ENCODE measurements at places on chromosomes 7 and 10.

- DNase-seq = no peak
These were observed 57.8 kb downstream of the MICU1 start for GRCh38 chr10:72567889-72568640.

DNA sequence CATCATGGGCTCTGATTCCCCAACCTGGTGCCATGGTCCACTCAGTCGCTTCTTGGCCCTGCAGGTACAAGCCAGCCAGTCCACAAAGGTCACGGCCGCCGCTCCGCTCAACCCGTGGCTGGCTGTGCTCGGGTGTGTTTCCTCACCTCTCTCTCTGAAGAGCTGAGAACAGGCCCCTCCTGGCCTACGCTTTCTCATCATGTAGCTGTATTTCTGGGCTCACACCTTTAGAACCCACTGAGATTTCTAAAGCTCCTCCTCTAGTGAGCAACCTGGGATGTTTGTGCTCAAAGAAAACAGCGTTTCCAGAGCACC, 30.2 kb downstream of the PTPRN2 start:
- no peak for DNase-seq

- DNase-seq = no peak
These were observed 549.4 kb downstream of the SORCS1 start for GRCh38 chr10:106615081-106615480.

DNA sequence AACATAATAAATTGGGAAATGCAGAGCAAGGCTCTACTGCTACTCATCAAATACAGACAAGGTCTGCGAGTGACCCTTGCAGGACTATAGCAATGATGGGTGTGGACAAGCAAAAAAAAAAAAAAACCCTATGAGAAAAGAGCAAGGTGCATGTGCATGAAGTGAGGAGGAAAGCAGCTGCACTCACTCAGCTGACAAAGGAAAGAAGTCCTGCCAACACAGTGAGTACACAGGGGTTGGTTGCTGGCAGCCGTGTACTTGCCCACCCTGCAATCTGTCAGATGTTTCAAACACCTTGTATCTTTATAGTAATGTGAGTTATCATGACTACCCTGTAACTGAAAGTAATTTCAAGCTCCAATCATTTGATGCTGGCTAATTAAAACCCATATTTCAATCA, 20.5 kb downstream of the CHCHD3 start:
- DNase-seq = no peak

GRCh38 chr7:6395898-6396595, 51.7 kb downstream of the DAGLB start:
- DNase-seq = no peak

DNA sequence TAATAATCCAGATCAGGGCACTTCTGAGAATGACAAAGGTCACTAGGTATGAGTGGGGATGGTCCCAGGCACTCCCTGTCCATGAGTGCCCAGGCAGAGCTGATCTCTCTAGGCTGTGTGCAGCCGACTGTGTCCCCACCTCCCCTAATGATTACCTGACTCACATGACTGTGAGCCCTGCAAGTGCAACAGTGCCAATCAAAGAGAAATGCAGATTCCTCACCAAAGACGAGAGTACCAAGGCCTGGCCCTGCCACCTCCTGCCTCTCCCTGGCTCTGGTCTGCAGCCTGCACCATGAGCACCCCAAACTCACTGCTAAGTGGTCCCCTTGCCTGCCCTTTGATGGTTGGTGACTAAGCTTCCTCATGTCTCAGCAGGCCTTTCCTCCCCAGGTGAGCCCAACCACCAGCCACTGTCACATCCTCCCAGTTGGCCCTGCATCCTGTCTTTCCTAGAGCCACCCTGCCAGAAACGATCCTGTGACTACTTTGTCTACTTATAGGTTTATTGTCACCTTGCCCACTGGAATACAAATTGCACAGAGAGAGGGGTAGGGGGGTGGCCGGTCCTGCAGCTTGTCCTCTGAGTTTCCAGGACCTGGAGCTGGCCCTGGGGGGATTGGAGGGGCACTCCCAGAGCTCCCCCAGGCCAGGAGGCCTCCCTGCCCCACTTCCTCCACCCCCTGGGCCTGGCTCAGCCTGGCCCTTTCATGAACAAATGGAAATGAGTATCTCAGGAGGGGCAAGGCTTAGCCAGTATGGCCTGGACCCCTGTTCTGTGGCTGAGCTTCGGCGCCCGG, 22.4 kb upstream of the GDF10 start:
- no peak for DNase-seq

- no peak for DNase-seq
These were observed 502 bp downstream of the SLC18A3 start for GRCh38 chr10:49610458-49611165.

DNA sequence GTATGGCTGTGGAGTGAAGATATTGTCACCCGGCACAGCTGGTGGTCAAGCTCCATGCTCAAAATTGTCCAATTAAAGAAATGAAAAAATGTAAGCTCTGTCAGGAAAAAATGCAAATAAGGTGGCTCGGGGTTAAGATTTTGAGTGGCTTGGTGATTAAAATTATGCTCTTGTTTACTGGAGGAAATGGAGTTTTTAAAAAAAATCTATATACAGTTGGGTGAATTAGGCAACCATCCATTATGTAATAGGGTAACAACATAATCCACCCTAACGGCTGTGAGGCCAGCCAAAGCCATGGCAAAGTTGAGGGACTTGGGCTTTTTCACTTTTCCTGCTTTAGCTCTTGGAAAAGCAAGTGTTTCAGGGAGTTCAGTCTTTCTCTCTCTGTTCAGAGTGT, 260.8 kb upstream of the HABP2 start:
- DNase-seq = no peak

- DNase-seq = no peak
These were observed 14.2 kb upstream of the SLC18A3 start for GRCh38 chr10:49595713-49596492.

DNA sequence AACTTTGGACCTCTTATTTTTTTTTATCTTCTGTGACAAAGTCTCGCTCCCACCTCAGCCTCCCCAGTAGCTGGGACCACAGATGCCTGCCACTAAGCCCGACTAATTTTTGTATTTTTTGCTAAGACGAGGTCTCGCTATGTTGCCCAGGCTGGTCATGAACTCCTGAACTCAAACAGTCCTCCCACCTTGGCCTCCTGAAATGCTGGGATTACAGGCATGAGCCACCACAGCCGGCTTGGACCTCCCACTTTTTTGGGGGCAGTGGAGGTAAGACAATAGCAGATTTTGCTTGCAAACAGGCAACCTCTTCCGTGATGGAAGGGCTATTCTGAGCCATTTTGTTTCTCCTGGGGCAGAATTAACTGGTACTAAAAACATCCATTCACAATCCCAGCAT, 1.2 kb upstream of the TRRAP start:
- DNase-seq = no peak

GRCh38 chr7:140342727-140343514, 55.4 kb downstream of the SLC37A3 start:
- no peak for DNase-seq

DNA sequence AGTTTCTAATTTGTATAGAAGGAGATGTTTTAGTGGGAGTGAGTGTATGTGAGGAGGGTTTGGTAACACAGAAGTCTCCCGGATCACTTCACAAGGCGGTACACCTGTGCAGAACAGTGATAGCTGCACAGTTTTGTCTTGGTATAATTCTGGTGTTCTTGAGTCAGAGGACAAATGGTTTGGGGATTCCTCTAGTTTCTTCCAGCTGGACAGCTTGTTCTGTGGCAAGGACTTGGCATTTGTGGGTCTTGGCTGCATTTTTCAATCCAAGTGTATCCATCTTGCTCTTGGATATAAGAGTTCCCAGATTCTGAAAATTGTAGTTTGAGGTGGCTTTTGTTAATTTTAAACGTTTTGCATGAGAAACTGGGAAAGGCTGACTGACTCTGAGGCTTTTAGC, 135.7 kb downstream of the AHR start:
- no peak for DNase-seq

GRCh38 chr10:93806903-93807302, 49.2 kb downstream of the LGI1 start:
- DNase-seq = no peak

GRCh38 chr10:124307591-124307990, 111.1 kb downstream of the OAT start:
- DNase-seq = no peak

- no peak for DNase-seq
These were observed 9.9 kb downstream of the POR start for GRCh38 chr7:75924889-75925288.

DNA sequence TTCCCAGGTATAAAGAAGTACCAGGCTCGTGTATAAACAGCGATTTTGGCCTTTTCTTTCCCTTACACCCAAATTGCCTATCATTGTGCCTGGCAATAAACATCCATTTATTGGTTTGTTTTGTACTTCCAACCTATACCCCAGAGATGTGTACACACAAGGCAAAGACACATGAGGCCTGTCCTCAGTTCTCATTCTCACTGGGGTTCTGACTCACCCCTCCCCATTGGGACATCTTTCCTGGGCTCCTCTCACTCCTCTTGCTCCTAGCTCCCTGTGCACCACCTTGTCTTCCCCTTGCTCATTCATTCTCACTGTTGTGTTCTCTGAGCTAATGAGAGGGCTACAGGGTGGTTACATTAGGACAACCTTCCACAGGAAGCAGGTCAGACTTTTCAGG, 240.7 kb downstream of the ANK3 start:
- DNase-seq = no peak

GRCh38 chr7:119664601-119665000, 608.4 kb upstream of the KCND2 start:
- no peak for DNase-seq

DNA sequence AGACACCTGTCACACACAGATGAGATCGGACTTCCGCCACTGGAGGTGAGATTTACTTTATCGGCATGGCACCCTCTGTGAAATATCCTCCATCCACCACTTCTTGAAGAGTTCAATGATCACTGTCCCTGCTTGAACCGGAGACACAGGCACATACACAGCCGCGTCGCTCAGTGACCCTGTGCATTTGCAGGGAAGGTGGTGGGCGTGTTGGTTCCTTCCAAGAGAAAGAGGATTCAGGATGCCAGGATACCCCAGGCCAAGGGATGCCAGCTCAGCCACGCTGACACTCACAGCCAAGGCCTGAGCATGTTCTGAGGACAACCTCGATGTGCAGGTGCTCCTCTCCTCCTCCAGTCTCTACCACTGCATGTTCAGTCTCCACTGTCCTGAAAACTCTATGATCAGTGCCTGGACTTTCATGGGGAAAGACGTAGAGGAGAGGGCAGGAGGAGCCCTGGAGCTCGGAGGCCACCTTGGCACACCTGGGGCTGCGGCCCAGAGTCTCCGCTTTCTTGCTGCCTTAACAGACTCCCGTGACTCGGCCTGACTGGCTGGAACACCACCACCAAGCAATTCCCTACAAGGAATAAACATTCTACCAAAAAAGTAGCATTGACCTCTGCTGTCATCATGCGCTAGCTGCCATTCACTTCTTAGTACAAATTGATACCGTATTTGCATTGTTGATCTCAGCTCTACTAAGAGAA, 115.2 kb downstream of the TCERG1L start:
- DNase-seq = no peak

DNA sequence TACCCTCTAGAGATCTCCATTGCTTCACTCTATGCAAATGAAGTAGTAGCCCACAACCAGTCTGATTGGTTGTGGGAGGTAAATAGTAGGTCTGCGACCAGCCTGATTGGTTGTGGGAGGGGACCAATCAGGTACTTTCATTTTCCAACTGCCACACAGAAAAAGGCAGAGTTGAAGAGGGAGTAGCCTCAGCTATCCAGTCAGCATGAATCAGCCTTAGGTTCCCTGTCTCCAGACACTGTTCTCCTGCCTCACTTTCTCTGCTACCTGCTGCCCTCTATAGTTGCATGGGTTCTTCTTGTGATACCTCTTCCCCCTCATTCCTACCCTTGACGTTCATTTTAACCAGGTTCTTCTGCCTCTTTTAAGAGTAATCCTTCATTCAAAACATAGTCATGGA, 114.5 kb upstream of the LYZL1 start:
- no peak for DNase-seq

DNA sequence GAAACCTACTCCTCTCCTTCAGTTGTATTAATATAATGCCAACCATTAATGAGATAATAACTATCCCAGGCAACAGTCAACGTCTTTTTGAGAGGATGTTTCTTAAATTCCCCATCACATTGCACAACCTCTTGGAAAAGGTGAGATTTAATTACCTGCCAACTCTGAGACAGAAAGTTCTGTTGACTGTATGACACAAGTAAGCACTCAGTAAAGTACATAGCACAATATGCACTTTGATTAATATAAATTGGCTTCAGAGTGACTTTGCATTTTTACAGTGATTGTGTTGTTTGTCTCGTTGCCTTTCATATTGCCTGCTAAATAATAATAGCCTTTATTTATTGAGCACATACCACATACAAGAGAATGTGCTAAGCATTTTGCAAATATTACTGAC, 46.7 kb downstream of the CAV1 start:
- DNase-seq = no peak

DNA sequence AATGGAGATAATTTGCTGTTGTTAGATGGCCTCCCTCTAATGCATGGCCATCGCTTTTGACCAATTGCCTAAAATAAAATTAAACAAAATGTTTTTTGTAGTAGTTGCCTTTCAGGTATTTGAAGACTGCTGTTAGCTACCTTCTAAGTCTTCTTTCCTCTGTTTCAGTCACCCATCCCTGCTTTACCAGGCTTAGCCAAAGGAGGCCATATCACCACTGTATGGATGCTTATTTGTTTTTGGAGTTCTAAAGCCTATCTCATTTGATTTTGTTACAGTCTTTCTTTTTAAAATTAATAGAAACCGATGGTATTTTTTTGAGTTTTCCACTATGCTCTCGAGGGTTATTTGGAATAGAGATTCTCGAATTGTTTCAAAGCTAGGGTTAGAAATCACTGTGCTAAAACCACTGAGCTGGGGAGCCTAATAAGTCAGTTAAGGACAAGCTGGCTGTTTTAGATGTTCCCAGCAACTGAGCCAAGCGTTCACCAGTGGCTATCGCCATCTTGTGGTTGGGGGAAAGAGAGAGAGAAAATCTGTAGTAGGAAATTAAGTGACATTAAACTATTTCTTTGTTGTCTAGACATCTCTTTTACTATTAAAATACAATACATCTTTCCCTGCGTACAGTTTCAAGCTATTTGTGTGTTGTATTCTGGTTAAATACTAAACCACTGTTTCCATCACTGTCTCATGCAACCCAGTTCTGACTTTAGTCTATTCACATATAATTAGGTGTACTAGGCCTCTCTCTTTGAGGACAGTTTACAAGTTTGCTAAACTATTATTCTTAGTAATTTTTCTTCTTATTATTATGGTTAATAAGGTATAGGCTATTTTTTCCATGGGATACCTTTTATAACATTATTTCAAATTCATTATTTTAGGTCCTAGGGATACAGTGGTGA, 52.2 kb downstream of the GPR158 start:
- no peak for DNase-seq

GRCh38 chr10:97224483-97225435, 39.0 kb upstream of the SLIT1 start:
- DNase-seq = no peak

- DNase-seq = no peak
These were observed 50.5 kb upstream of the GTF2I start for GRCh38 chr7:74606909-74607510.

DNA sequence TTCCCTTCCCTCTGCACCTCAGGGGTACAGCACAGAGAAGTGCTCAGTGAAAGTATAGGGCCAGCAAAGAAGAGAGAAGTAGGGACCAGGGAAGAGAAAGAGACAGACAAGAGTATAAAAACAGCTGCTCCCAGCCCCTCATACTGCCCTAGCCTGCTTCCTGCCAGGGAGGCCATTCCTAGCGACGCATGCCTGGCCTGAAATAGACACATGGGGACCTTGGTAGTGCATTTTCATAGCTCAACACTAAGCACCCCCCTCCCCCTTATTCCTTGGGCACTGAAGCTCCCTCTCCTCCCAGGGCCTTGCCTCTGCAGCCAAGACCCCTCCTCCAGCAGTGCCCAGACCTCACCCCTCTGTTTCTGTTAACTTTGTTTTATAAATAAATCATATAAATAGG, 64.7 kb downstream of the ZMIZ1 start:
- DNase-seq = no peak

- DNase-seq = no peak
These were observed 12.6 kb upstream of the DNAJC1 start for GRCh38 chr10:22016046-22016705.
